ENCODE measurements at places on chromosomes 7 and 10.

- no peak for DNase-seq
These were observed 51.4 kb downstream of the FAM241B start for GRCh38 chr10:69681436-69681835.

DNA sequence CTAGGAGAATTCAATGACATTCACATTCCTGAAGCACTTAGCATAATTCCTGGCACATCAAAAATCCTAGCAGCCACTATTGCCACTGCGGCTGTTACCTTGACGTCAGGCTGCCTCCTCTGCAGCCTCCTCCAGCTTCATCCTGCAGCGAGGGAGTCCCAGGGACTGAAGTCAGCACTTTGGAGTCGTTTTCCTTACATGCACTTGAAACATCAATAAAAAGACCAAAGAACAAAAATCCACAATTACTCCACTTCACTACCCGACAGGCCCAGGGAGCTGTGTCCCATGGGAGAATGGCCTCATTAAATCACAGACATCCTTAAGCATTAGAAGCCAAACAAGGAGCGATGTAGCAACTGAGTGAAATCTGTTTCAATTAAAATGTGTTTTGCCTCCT is 48.6 kb upstream of the NANOS1 start:
- DNase-seq: no peak

GRCh38 chr7:96484091-96484490 is 162.2 kb upstream of the SLC25A13 start:
- no peak for DNase-seq

DNA sequence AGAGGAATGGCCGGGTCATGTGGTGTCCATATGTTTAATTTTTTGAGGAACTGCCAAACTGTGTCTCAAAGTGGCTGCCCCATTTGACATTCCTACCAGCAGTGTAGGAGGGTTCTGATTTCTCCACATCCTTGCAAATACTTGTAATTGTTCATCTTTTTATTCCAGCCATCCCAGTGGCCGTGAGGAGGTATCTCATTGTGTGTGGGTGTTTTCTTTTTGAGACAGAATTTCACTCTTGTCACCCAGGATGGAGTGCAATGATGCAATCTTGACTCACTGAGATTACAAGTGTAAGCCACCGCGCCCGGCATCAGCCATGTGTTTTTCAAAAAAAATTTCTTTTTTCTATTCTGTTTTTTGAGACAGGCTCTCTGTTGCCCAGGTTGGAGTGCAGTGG is 38.7 kb upstream of the DLG5 start:
- DNase-seq: no peak

DNA sequence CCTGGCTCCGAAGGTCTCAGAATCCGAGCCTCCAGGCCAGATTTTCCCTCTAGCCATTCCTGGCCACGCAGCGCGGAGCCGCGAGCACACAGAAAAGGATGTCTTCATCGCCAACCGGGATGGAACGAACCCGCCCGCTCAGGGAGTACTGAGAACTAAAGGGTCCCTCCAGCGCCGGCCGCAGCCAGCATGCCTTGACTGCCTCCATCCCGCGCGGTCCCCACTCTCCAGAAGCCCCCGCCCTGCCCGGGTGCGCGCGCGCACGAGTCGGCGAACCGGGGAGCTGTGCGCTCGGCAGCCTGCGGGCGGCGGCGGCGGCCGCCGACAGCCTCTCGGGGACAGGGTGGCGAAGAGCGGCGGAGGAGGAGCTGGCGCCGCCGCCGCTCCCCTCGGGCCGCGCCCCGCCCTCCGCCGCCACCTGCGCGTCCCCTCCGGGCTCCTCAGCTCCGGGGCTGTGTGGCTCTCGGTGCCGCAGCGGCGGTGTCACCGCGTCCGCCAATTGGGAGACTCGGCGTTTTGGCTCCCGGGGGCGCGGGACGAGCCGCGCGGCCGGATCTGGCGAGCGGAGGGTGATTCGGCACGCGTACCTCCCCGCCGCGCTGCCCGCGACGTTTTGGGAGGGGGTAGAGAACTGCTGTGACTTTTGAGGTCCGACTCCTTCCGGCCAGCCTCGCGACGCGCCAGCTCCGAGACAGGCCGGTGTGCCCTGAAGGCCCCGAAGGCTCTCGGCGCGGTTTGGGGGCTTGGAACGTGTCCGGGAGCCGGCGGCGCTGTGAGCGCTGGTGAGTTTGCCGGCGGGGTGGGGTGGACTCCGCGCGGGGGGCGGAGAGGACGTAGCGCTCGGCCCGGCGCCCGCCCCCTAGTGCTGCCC is 453 bp upstream of the GALNT17 start:
- DNase-seq: no peak

DNA sequence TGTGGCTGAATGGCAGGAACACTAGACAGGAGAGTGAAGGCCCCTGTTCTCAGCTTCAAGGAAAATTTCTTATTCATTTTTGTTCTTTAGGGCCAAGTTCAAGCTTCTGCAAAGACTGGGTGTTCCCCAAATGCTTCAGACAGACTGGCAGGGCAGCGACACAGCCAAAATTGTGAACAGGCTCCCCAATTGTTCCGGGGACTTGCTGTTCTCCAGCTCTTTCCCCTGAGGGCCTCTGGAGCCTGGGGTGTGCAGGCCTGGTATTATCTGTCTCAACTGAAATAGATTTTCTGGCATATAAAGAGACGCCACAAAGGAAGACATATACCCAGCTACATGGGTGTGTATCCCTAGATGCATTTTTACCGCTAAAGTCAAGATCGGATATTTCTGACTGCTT is 30.3 kb upstream of the PLCE1 start:
- no peak for DNase-seq

- no peak for DNase-seq
These were observed 290.9 kb downstream of the DNAJB9 start for GRCh38 chr7:108860615-108861014.

DNA sequence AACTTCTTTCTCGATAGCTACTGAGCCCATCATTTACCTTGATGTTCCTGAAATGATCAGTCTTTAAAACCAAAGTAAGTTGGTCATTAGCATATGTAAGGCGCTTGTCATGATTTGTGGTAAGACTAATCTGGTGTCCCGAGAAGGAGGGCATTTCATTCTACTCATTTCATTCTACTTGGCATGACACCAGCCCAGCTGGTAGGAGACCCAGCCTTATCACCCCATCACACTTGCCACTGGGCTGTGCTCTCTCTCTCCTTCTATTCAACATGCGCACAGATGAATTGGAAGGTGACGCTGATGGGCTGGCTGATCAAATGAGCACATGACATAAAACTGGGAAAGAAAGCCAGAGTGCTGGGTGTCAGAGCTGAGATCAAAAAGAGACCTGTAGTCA is 65.7 kb downstream of the CRTAC1 start:
- DNase-seq: no peak

GRCh38 chr10:26931223-26931622 is 70.5 kb upstream of the ABI1 start:
- DNase-seq: no peak

DNA sequence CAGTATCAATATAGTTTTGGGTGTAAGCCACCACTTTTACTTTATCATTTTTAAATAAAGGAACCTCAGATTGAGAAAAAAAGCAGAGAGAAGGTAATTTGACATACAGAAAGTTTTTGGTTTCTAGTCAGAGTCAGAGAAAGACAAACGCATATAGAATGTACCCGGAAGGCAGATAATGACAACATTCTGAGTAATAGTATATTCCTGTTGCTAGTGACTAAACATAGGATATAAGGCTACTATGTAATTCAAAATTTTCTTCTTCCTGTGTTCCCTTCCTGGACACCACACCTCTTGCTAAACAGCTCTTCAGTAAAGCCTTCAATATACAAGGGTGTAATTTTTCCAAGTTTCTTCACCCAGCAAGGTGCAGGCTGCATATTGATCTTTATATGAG is 597.6 kb downstream of the PCDH15 start:
- no peak for DNase-seq

GRCh38 chr7:2729893-2730716 is 42.1 kb downstream of the AMZ1 start:
- DNase-seq: no peak

- no peak for DNase-seq
These were observed 513 bp downstream of the TMEM178B start for GRCh38 chr7:141074162-141074991.

Measured in 8988T (cell line).